Activated naive CD4-positive, alpha-beta T cell treated with Interleukin-2 at 50 U/mL for 16 hours (primary cell): ENCODE measurements at places on chromosomes 5 and 9.

- no peak for DNase-seq
Measured at GRCh38 chr9:91946653-91947488, 3.2 kb downstream of the ROR2 start.

DNA sequence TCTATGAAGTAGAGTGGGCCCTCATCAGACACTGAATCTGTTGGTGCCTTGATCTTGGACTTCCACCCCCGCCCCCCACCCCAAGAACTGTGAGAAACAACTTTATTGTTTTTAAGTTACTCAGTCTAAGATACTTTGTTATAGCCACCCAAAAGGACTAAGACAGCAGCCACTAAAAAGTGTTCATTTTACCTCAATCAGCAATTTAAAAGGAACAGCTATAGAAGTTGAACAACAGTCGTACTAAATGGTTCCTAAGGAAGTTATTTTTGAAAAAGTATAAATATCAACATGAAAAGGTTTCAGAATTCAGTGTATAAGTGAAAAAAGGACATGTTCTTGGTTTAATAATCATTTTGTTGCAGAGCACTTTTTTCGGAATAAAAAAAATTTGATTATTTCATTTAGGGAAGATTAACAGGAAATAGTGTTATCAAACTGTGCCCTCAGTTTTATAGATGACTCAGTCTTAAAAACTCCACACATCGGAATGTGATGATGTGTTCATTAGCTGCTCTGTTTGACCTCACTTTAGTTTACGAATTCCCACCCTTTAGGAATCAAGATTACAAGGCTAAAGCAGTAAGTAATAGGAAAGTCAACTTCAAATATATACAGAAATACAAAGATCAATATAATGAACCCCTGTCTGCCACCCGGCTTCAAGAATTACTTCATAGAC is 71.2 kb downstream of the MTAP start:
- DNase-seq: no peak

GRCh38 chr5:38556088-38556598 is 303 bp downstream of the LIFR start:
- DNase-seq: no peak

DNA sequence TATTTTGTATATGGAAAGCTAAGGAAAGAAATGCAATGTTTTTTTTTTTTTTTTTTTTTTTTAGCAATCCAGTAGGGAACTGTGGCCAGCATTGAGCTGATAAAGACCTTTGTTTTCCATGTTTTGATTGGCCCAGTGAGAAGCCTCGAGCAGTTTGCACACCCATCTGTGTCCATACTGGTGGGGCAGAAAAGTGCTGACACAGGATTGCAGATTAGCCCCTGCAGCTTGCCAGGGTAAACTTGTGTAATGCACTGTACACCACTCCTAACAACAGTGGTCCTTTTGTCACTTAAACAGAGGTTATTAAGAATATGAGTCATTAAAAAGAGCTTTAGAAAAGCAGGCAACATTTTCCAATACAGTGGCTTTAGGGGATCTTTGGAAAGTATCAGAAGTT is 132.8 kb upstream of the CDKN2B start:
- no peak for DNase-seq

- DNase-seq: peak; percentile 61
Measured at GRCh38 chr5:107486489-107486888, 184.2 kb downstream of the EFNA5 start.

DNA sequence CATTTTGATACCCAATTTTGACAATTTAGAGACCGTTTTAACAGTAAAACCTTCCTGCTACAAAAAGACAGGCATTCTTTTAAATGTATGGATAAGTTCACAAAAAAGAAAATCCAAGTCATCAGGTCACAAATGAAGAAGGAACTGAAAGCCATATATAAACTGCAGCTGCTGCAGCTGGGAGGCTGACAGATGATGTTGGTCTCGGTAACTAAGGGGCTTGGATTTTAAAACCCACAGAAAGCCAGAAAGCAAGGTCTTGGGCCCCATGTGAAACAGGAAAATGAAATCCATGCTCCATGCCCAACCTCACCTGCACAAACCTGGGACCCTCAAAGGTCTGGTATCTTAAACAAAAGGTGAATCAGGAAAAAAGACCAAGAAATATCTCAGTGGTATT is 15.7 kb upstream of the C5orf34 start:
- DNase-seq: no peak

DNA sequence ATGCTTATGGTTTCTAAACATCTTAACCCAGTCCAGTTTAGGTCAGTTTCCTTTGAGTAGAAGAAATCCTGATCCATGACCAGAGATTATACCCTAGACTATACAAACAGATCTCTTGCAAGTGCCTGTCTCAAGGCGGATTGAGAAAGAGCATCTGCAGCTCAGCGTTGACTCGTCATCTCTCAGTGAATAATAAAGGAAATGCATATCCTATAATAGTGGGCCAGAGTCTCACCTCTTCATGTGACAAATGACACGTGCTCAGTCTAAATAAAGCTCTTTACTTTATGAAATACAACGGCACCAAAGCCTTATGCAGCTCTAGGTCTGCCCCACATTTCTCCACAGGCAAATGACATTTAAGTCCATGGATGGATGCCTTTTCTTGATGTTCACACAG is 179.4 kb upstream of the NR3C1 start:
- DNase-seq: no peak

DNA sequence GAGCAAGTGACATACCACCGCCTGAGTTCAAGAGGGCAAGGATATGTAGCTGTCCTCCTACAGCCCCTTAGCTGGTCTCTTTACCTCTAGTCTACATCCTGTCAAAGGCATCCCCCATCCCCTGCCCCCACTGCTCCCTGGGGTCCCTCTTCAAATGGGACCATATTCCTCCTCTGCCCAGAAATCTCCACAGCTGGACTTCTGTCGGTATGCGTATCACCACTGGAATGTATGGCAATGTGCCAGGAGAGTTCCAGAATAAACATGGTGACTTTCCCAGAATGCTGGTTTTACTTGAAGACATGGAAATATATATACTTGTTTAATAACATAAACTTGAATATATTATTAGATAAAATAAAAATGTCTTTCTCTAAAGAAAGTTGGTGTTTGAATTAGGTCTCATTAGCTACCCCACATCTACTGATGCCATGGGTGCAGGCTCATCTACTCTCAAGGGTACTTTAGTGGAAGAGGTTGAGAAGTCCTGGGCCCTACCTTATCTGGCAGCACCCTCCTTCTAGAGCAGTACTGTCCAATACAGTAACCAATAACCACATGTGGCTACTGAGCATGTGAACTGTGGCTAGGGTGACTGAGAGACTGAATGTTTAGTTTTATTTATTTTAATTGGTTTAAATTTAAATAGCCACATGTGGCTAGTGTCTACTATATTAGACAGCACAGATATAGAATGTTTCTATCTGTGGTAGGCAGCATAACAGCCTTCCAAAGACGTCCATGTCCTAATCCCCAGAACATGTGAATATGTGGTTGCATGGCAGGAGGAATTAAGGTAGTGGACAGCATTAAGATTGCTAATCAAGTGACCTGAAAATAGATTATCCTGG is 181.7 kb upstream of the SLC30A5 start:
- DNase-seq: no peak

- no peak for DNase-seq
Measured at GRCh38 chr9:129201866-129202265, 23.8 kb upstream of the IER5L start.

DNA sequence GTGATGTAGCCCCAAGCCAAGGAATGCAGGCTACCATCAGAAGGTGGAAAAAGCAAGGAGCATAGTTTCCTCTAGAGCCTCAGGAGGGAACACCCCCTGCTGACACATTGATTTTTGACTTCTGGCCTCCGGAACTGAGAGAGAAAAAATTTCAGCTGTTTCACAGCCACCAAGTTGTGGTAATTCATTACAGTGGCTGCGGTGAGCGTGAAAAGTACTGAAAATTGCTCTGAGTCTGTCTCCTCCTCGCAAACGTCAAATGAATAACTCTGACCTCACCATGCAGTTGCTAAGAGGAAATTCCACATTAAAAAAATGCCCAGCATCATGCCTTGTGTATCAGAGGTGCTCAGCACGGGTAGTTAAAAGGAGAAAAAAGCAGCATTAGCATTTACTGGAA is 277.9 kb upstream of the MSX2 start:
- DNase-seq: no peak

GRCh38 chr5:30846171-30846570 is 347.3 kb upstream of the CDH6 start:
- DNase-seq: no peak

- no peak for DNase-seq
Measured at GRCh38 chr9:122261469-122261881, 3.2 kb downstream of the RBM18 start.

DNA sequence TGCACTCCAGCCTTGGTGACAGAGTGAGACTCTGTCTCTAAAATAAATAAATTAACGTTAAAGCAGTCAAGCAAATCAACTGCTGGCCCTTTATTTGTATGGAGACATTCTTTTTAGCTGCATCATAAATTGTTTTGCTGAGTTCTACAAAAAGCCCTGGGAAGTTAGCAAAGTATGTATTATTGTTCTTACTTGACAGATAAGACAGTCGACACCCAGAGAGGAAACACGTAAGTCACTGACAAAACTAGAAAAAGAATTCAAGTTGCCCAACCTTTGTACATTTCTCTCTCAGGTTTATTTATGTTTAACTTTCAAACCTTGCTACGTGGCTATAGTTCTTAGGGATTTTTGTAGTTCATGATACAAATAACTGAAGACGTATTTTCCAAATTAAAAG is 40.4 kb upstream of the MACIR start:
- no peak for DNase-seq
